Activated naive CD4-positive, alpha-beta T cell treated with anti-CD3 and anti-CD28 coated beads, Interleukin-2, amount 50 U/mL, for 16 hours (primary cell): ENCODE measurements at places on chromosomes 7 and 10.
A peak's percentile ranks its signal among the peaks of the same experiment; 100 is the strongest.

GRCh38 chr7:85125176-85125575, 61.7 kb downstream of the SEMA3D start:
- no peak for DNase-seq

- peak; percentile 11 for DNase-seq
These were observed 7.3 kb downstream of the MAFK start for GRCh38 chr7:1537535-1538412.

DNA sequence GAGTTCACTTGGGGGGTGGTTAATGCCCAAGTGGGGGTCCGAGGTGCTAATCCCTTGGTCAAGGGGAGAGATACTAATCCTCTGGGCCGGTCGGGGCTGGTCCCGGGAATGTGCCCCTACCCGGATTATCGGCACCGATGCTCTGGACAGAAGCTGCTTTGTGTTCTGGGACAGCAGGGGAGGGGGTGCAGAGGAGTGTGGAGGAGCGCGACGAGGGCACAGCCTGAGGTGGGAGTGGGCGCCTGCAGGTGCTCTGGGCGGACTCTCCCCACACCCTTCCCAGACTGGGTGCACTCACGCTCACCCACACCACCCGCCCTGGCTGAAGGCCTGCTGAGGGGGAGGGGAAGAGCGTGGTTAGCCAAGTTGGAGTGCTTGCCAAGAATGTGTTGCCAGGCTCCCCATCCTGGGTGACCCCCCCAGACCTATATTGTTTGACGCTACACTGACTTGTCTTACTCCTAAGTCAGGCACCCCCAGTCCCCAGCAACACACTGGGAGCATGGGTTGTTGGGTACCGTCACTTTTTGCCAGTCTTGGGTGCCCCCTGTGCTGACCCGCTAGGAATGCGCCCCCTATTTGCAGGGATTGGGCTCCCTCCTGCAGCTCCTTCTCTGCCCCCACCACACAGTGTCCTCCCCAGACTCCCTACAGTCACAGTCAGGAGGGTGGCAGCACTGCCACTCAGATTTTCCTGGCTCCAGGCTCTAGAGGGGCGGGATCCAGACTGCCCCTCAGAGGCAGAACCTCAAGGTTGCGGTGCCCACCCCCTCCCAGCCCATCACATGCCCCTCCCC, 1.2 kb downstream of the SLC4A2 start:
- peak; percentile 21 for DNase-seq

DNA sequence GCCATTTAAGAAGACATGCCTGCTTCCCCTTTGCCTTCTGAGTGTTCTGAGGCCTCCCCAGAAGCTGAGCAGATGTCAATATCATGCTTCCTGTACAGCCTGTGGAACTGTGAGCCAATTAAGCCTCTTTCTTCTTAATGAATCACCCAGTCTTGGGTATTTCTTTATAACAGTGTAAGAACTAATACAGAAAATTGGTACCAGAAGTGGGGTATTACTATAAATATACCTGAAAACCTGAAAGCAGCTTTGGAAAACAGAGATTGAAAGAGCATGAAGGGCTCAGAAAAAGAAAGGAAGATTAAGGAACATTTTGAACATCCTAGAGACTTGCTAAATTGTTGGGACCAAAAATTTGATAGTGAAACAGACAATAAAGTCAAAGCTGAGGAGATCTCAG, 12.0 kb upstream of the RNF32 start:
- no peak for DNase-seq

DNA sequence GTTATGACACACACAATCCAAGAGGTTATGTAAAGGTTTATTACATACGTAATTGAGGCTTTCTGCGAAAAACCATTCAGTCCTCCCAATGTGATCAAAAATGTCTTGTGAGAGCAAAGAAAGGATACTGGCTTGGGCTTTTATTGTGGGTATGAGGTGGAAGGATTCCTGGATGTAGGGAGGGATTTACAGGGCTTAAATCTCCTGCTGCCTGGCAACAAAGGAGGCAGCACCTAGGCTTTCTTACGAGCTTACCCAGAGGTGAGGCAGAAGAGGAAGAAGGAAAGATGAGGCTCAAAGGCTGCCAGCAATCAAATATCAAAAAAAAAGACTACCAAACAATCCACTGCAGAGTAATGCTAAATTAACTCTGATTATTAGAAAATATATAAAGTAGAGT, 1149.5 kb upstream of the POT1 start:
- DNase-seq = no peak

GRCh38 chr7:2717293-2718261, 29.6 kb downstream of the AMZ1 start:
- no peak for DNase-seq

GRCh38 chr10:22002591-22003176, 846 bp downstream of the DNAJC1 start:
- DNase-seq = peak; percentile 22

DNA sequence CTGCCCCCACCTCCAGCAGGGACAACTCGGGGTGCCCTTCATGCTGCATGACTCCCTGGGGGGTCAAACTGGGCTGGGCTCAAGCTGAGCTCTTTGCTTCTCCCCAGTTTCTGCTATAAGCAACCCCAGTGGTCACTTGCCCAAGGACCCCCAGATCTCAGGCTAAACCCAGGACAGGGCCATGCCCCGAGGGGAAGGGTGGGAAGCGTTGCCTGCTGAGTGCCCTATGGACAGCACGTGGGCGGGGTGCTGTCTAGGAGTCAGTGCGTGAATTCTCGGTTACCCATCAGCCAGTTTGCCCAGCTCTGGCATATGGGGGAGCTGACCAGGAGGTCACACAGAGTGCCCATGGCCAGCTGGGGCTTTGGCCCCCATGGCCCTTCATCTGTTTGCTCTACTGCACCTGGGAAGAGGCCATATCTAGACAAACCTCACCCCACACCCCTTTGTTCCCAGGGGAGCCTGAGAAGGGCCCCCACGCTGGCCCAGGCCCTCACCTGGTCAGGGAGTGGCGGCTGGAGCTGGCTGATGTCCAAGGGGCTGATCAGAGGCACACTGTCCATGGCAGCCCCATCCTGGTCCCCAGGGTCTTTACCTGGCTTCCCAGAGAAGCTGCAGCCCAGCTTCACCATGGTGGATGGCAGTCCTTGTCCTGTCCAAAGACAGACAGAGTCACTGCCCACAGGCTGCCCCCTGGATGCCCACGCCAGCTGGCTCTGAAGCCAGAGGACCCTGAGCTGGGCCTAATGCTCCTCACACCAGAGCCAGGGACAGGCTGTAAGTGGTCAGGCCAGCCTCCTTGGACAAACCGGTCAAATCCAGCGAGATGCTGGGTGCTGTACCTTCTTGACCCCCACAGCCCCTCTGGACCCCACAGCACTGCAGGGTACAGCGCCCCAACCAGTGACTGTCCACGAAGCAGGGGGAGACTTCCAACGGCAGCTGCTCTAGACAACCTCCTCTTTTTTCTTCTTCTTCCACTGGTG, 8.0 kb downstream of the CALY start:
- no peak for DNase-seq

DNA sequence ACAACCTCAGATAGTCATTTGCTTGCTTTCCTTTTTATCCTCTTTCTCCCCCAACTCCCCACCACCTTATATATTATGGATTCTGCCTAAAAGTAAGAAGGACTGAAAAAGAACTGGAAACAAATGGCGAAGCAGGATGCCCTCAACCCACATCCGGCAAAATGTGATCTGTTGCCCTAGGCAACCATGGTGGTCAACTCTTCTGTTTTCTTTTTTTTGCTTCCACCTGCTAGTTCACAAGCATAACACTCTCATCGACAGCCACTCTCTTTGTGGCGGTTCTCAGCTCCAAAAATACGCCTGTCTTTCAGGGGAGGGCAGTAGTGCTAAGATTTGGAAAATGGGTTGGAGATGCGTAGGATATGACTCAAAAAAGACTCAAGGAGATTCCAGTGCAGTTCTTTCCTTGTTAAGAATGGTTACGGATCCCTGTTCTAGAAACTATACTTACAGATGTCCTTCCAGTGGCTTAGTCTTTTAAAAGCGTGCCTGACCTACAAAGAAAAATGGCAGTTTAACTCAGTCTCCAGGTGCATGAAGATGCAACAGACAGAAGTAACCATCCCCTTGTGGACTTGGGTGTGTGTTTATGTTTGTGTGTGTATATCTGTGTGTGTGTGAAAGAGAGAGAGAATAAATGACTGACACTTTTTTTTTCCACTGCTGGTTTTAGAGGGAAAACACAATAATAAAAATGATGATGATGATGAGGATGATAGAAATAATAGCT, 10.7 kb downstream of the APBB1IP start:
- DNase-seq = no peak

DNA sequence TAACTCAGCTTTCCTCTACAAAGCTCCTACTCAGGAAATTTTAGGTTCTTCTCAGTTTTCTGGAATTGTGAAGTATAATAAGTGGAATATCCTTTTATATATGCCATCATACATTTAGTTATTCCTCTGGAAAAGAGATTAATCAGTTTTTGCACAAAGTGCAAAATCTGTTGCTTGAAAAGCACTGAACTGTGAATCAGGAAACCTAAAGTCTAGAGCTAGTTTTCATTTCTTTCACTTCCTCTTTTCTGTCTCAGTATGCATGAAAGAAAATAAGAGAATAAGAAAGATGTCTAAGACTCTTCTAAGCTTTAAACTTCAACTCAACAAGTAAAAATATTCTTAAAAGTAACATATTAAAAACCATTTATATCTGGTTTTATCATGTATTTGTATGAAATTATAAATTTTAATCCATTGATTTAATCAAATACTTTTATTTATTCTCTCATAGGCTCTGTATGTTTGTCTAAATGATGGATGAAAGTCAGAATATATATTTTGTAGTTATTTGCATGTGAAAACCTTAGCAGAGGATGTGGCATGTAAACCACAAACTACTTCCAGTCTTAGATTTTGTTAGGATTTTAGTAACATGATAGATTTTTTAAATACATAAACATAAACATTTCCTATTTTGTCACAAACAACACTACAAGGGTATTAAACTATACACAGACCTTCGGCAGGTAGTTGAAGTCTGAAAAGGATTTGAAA, 1073.0 kb downstream of the XPNPEP1 start:
- no peak for DNase-seq

- no peak for DNase-seq
These were observed 330.1 kb upstream of the MGMT start for GRCh38 chr10:129136951-129137350.

GRCh38 chr7:130890176-130891020, 156.4 kb upstream of the KLF14 start:
- no peak for DNase-seq

DNA sequence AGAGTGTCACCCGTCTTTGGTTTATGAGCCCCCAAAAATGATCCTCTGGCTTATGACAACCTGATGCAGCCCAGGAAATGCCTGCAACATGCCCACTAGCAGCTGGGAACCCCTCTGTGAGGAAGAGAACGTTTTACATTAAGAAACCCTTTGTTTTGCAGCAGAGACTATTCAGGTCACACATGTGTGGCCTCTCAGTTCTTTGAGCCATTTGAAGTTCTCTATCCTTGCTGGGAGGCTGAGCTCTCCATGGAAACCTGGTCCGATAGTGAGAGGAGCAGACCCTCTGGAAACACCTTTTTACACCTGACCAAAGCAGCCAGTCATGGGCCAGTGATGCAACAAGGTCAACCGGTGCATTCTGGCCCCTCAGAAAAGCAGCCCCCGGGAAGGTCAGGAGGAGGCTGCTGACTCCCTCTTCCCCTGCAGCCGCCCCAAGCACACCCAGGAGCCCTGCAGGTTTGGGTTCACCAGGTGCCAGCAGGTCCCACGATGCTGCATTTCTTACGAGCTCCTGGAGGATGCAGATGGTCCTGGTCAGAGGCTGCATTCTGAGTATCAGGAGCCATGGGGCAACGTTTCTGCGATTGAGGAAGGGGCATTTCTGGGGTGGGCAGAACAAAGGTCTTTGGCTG, 134.3 kb downstream of the ZMYND11 start:
- no peak for DNase-seq

GRCh38 chr10:49278497-49278981, 20.4 kb upstream of the C10orf71 start:
- no peak for DNase-seq

GRCh38 chr7:67550801-67551436, 554.3 kb downstream of the TYW1 start:
- DNase-seq = no peak

DNA sequence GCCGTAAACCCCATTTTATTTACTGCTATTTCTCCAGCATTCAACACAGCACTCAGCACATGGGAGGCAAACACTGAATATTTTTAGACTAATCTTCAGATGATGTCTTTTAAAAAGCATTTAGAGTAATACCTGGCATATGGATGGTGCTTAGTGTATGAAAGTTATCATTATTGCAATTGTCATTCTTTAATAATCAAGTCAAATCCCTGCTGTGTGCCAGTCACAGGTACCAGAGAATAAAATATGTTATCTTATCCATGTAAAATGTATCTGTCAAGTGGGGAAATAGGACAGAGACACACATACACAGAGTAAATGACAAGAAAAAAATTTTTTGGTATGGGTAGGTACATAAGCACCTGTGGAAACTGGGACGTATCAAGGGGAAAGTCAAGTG, 18.5 kb downstream of the ANKRD22 start:
- no peak for DNase-seq

- no peak for DNase-seq
These were observed 96.8 kb downstream of the CDK14 start for GRCh38 chr7:90692947-90693346.

DNA sequence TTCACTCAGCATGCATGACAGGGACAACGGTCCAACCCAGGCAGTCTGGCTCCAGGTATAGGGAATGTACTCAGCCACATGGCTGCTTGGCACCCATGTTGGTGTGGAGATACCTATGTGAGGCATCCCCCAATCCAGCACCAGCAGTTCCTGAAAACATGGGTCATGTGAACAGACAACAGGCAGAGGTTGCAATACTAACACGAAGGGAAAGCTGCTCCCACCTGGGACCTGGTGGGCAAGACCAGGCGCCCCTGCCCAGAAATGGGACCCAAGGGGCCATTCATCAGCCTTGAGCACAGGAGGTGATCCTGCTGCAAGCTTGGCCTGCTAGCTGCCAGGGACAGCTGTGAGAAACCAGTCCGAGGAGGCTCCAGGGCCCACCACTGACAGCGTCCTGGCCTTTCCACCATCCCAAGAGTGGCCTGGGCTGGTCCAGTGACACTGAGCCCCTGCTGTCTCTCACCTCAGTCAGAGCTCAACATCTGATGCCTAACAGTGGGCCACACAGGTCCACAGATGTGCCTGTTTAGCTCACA, 142.3 kb downstream of the ARHGAP22 start:
- no peak for DNase-seq

DNA sequence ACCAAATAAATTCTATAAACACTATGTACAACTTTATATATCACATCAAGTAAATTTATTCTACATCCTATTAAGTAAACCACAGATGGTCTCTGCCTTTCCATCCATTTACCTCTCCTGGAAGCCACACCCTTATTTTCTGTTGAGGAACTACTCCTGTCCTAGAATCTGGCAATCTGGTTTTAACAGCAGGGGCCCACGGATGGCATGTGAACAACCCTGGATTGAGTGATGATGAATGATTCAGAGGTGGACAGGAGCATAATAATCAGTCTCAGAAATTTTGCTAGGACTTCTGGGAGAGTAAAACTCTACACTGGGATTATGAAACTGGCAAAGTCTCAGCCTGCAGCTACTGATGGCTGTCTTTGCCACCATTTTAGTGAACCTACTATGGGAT, 54.1 kb downstream of the CDK6 start:
- no peak for DNase-seq
